Activated T-helper 1 cell treated with anti-CD3 and anti-CD28 coated beads, Interleukin-12 subunit alpha, Interleukin-12 subunit beta, Interleukin-2, Interleukin-4 antibody, amounts not matched to agents 30 ng/mL and 10 ng/mL and 1 ng/mL, durations not matched to agents 14 hours and 24 hours and 36 hours (primary cell): ENCODE measurements at places on chromosomes 3 and 15. TPM values are rescaled to one million over a fixed set of nuclear protein-coding genes. Genes with fewer than 3 reads are reported as not detected.

The SERPINI2 gene
- total RNA-seq, result not detected in 2 replicates

The CPNE9 gene
- total RNA-seq, result 0.93 TPM in 1 of 2 replicates, not detected in the other

The CAND2 gene
- 0.29 TPM in 2 replicates for total RNA-seq

The AADACL2 gene
- total RNA-seq, result not detected in 2 replicates

The CIB2 gene
- 1.2 and 1.9 TPM in 2 replicates for total RNA-seq

The AMT gene
- total RNA-seq, result 2.2 and 2.7 TPM in 2 replicates

The THRB gene
- not detected in 2 replicates for total RNA-seq

The DGKG gene
- total RNA-seq, result 0.26 and 1.4 TPM in 2 replicates

The FILIP1L gene
- total RNA-seq, result 2.0 and 2.9 TPM in 2 replicates

The RSRC1 gene
- 41.1 and 41.8 TPM in 2 replicates for total RNA-seq

The WWTR1 gene
- 0.57 and 0.81 TPM in 2 replicates for total RNA-seq

The XYLB gene
- total RNA-seq, result 7.1 and 9.9 TPM in 2 replicates

The TYRO3 gene
- total RNA-seq, result 2.6 and 3.0 TPM in 2 replicates

The PRSS50 gene
- total RNA-seq, result not detected in 2 replicates

The MKRN3 gene
- 1.7 and 2.1 TPM in 2 replicates for total RNA-seq

The HTR3E gene
- not detected in 2 replicates for total RNA-seq

The SLC28A1 gene
- not detected in 2 replicates for total RNA-seq

The ATP13A4 gene
- total RNA-seq, result 0.31 and 1.7 TPM in 2 replicates

The NR1I2 gene
- total RNA-seq, result 0.13 TPM in 1 of 2 replicates, not detected in the other

The FAM219B gene
- 72.6 and 73.2 TPM in 2 replicates for total RNA-seq

The PPP1R14D gene
- total RNA-seq, result not detected in 2 replicates

The RTP3 gene
- total RNA-seq, result not detected in 2 replicates

The WDR93 gene
- total RNA-seq, result not detected in 2 replicates

The PPP2R3A gene
- total RNA-seq, result 0.15 TPM in 1 of 2 replicates, not detected in the other

The PLAAT1 gene
- not detected in 2 replicates for total RNA-seq

The ACVR2B gene
- total RNA-seq, result 10.4 and 10.5 TPM in 2 replicates

The GP5 gene
- total RNA-seq, result 0.27 and 0.31 TPM in 2 replicates

The IGF2BP2 gene
- 0.42 and 0.62 TPM in 2 replicates for total RNA-seq

The MST1R gene
- 1.6 and 2.5 TPM in 2 replicates for total RNA-seq

The RARRES1 gene
- not detected in 2 replicates for total RNA-seq

The GALNT15 gene
- total RNA-seq, result not detected in 2 replicates

The PDHB gene
- 62.0 and 68.1 TPM in 2 replicates for total RNA-seq

The MOBP gene
- not detected in 2 replicates for total RNA-seq
